Stimulated activated CD8-positive, alpha-beta memory T cell treated with anti-CD3 and anti-CD28 coated beads, Interleukin-7, amount 100 ng/mL, for 1 hour (primary cell): ENCODE measurements at places on chromosomes 4 and X.
A peak's percentile ranks its signal among the peaks of the same experiment; 100 is the strongest.

DNA sequence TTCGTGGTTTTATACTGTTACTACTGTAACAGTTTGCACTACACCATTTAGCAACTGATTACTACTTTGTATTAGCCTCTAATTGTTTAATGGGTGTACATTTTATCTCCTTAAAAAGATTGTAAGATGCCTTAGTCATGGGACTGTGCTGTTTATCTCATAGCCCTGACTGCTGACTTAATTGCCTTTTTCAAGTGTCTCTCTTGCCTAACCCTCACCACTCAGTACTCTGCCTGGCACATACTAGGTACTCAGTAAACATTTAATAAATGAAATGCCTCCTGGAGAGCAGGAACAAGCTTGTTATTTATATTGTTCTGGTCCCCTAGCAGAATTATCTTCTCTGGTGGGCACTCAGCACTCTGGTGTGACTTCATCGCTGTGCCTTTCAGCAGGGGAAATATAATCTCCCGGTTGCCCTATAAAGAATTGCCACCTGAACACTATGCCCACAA, 1.7 kb upstream of the STIM2 start:
- DNase-seq, result no peak

- no peak for DNase-seq
These were observed 200.5 kb downstream of the CENPC start for GRCh38 chr4:67344594-67345380.

GRCh38 chr4:126056116-126056650, 741.4 kb downstream of the FAT4 start:
- no peak for DNase-seq

GRCh38 chr4:127250577-127250976, 382.2 kb upstream of the INTU start:
- DNase-seq, result no peak

DNA sequence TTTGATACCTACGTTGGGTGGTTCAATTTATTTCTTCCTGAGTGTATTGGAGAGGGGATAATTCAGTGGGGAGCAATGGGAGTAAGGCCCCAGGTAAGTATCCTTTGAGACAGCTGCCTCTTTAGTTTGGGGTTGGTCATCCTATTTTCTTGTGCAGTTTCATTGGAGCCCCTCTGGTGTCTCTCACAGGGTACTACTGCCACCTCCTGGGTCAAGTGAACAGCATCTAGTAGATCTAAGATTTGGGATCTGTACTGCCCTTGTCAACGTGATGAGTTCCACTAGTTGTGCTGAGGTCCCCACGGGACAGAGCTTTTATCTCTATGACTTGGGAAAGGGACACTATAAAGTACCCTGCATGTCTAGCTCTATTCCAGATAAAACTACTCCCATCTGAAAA, 80.6 kb downstream of the PBDC1 start:
- DNase-seq, result peak; percentile 4

DNA sequence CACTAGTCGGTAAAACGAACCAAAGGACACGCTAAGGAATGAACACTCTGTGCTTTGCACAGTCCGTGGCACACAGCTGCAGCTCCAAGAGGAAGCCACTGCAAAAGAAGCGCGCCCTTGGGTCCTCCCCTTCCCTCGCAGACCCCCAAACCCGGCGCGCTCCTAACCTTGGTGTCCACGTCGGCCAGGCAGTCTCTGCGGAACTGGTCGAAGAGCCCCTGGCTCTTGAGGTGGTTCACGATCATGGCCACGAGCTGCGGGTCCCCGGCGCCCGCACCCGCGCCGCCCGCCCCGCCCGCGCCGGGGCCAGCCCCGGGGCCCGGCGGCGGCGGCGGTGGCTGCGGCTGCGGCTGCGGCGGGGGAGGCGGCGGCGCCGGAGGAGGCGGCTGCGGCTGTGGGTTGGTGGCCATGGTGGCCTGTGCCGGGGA, 333 bp downstream of the BOD1L1 start:
- no peak for DNase-seq

GRCh38 chrX:54043056-54043455, 1.2 kb downstream of the PHF8 start:
- DNase-seq, result no peak

- no peak for DNase-seq
These were observed 58.3 kb downstream of the MID1IP1 start for GRCh38 chrX:38859602-38860001.

DNA sequence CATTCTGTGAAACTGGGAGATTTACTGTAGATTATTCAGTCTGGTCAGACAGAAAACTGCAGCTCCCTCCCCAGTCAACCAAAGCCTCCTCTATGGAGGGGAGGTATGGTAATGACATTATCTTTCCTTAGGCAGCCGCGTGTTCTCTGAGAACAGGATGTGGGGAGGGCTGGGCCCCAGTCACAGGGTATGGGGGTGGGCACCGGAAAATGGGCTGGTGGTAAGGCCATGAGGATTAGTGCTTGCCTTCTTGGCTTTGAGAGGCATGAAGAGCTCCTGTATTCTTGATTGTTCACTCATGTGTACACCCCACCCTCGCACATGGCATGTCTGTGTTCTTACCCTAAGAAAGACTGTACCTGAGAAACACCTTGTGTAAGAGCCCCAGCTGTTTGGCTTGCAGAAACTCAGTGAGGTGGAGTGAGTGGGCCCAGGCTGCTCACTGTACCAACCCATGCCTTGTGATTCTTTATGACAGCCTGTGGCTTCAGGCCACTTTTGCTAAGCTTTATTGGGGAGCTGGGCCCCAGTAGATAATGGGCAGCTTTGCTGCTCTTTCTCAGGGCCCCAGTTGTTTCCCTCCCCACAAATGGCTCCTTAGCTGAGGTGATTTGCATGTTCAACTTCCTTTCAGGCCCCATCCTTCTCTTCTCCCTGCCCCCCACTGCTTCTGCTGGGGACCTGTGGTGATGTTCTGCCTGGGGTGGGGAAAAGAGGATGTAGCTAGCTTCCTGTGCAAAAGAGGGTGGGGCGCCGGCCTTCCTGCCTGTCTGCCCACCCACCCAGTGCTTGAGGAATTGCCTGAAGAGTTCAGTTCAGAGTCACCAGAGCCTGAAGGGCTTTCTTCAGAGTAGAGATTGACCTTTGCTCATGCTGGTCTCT, 30.7 kb downstream of the MSN start:
- peak; percentile 35 for DNase-seq

GRCh38 chr4:304969-305680, at the start of gene ZNF732:
TSS of gene ZNF732 (minus strand) at chr4:305474. CDS start at chr4:305310, 164 bp downstream.
- DNase-seq, result no peak

DNA sequence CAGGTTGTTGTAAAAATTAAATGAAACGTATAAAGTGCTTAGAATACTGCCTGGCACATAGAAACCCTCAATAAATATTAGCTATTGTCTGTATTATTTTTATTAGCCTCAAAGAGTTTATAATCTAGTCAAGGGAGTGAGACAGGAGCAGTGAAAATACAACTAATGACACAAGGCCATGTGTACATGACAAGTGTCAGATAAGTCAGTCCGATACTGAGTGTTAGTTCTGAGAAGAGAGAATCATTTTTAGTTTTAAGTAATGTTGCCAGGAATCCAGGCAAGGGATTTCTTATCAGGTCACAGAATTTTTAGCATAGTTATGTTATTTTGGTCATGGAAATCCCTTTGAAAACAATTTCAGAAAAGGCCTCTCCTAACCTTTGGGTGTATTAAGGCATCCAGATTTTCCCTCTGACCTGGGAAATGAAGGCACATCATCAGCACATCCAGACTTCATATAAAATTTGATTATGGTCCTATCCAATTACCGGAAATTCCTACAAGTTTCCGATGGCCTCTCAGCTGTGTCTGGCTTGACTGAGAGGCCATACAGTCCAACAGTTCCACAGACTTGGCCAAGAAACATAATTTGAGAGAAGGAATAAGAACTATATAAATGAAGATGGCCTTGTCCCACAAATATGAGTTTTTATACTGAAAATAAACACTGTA, 35.7 kb downstream of the PPARGC1A start:
- DNase-seq, result no peak

GRCh38 chrX:69046996-69047490, 118.2 kb downstream of the PJA1 start:
- no peak for DNase-seq

- DNase-seq, result no peak
These were observed 163.6 kb downstream of the CBR4 start for GRCh38 chr4:168846414-168846813.

DNA sequence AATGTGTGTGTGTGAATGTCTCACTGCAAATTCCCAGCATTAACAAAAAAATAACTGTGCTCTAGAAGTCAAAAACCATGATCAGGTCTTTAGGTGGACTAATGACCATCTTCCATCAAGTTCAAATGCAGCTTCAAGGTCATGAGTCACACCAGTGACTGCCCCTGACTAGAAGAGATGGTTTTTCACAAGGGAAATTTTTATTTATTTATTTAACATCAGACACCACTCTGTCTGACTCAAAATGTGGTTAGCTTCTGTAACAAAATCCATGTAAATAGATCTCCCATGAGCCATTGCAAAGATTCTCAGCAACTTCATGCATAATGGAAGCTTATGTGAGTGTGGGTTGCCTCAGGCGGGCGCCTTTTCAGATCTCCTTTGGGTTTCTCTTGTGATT, 219.2 kb downstream of the KIT start:
- no peak for DNase-seq

- no peak for DNase-seq
These were observed 367.8 kb upstream of the RASGEF1B start for GRCh38 chr4:81839347-81840042.

GRCh38 chr4:2850966-2851798, 7.5 kb downstream of the ADD1 start:
- DNase-seq, result no peak
